Activated T-helper 1 cell treated with anti-CD3 and anti-CD28 coated beads, Interleukin-2, amount 50 U/mL, for 16 hours (primary cell): ENCODE measurements at places on chromosomes 7 and 10.

GRCh38 chr7:143280566-143280965 is 4.2 kb upstream of the TMEM139 start:
- DNase-seq = no peak

- no peak for DNase-seq
Observed at GRCh38 chr10:133444342-133445267, 9.1 kb upstream of the SCART1 start.

- no peak for DNase-seq
Observed at GRCh38 chr10:60099998-60100747, 193.8 kb upstream of the CCDC6 start.

- no peak for DNase-seq
Observed at GRCh38 chr10:99966306-99966705, 43.4 kb downstream of the DNMBP start.

DNA sequence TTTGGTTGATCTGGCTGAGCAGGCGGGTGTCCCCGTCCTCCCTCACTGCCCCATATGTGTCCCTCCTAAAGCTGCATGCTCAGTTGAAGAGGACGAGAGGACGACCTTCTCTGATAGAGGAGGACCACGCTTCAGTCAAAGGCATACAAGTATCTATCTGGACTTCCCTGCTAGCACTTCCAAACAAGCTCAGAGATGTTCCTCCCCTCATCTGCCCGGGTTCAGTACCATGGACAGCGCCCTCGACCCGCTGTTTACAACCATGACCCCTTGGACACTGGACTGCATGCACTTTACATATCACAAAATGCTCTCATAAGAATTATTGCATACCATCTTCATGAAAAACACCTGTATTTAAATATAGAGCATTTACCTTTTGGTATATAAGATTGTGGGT is 26.9 kb upstream of the TRIM56 start:
- DNase-seq = peak; percentile 5

DNA sequence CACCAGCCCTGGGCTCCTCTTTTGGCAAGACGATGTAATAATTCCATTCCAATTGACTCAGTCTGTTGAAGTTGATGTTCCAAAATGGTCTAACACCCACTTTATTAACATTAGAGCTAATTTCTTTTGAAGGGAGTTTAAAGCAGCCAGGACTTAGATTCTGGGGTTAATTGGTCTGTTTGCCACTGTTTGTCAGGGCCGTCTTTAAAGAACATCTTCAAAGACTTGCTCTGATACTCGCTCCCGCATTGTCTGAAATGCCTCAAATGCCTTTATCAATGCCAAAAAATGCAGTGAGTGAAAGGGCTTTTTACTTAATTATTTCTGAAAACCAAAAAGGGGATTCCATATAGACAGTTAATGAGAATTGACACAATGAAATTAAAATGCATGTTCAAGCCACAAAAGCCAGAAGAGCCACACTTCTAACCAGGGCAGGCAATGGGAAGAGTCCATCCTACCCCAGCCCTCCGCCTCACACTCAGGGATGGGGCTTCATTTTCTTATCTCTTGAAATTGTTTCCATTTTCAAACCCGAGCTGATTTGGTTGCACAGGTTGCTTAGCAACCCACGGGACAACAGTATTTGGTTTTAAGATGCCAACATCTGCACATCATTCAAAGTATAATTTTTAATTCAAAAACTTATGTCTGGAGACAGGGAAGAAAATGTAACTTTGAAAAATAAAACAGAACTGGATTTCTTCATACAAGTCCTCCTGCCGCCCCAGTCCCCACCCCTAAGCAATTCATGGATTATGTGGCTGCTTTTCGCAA is 163.0 kb downstream of the FGFR2 start:
- DNase-seq = no peak

DNA sequence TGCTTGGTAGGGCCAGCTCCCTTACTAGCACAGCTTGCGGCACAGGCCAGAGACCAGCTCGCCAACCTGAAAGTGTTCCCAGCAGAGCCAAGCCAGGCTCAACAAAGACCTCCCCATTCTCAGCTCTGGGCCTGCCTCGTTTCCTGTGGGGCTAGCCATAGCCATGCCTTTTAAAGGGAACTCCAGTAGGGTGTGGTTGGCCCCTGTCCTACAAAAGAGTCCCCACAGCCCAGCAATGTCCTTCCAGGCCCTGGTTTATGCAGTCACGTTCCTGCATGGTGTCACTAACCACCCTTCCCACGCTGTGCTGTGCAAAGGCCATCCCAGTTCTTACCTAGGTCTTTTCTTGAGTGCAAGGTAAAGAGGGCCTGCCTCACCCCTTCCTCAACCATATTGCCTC is 87.8 kb upstream of the LRRC4 start:
- DNase-seq = no peak

- no peak for DNase-seq
Observed at GRCh38 chr7:150740053-150740452, 2.8 kb downstream of the GIMAP5 start.

DNA sequence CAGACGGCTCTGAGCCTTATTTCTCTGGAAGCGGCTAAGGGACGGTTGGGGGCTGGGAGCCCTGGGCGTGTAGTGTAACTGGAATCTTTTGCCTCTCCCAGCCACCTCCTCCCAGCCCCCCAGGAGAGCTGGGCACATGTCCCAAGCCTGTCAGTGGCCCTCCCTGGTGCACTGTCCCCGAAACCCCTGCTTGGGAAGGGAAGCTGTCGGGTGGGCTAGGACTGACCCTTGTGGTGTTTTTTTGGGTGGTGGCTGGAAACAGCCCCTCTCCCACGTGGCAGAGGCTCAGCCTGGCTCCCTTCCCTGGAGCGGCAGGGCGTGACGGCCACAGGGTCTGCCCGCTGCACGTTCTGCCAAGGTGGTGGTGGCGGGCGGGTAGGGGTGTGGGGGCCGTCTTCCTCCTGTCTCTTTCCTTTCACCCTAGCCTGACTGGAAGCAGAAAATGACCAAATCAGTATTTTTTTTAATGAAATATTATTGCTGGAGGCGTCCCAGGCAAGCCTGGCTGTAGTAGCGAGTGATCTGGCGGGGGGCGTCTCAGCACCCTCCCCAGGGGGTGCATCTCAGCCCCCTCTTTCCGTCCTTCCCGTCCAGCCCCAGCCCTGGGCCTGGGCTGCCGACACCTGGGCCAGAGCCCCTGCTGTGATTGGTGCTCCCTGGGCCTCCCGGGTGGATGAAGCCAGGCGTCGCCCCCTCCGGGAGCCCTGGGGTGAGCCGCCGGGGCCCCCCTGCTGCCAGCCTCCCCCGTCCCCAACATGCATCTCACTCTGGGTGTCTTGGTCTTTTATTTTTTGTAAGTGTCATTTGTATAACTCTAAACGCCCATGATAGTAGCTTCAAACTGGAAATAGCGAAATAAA is 175.5 kb downstream of the RNF216 start:
- DNase-seq = no peak

DNA sequence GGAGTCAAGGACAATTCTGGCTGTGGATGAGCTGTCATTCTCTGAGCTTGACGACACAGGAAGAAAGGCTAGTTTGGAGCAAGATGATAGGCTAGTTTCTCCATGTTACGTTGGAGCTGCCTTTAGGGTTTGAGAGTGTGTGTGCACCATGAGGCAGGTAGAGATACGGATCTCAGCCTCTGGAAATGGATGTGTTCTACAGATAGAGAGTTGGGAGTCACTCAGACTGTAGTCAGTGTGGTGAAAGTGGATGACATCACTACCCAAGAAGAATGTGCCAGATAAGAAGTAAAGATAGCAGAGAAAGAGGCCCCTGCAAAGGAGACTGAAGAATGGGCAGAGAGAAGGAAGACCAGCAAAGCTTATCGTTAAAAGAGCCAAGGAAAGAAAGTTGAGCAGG is 42.4 kb downstream of the PNLIPRP3 start:
- no peak for DNase-seq

DNA sequence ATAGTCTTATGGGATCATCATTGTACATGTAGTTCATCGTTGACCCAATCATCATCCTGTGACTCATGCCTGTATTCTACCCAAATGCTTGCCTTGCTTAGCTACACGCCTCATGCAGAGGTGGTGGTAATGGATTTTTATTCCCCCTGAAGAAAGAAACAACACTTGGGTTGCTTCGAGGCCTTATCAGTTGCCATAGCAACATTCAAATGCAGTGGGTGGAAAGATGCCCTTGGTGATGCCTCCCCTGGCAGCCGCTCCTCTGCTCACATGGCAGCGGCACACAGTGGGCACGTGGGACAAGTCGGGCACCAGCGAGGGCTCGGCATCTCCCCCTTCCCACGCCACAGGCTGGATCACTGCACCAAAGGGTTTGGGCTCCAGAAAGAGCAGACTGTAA is 54.0 kb upstream of the NMT2 start:
- no peak for DNase-seq

DNA sequence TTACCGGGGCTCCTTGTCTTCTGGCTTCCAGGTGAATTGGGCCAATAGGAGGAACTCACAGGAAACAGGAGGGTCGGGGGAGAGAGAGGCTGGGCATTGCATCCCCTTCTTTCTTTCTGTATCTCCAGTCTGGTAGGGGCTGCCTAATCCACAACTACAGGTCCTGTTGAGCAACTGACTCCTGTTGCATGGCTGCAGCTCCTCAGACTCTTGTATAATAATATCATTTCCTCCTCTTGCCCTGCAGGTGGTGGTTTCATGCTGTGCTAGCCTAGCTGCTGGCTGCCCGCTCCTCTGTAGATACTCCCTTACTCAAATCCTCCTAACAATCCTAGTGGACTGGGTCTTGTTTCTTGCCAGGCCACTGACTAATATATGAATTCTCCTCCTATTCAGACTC is 276.5 kb upstream of the SMIM30 start:
- no peak for DNase-seq

DNA sequence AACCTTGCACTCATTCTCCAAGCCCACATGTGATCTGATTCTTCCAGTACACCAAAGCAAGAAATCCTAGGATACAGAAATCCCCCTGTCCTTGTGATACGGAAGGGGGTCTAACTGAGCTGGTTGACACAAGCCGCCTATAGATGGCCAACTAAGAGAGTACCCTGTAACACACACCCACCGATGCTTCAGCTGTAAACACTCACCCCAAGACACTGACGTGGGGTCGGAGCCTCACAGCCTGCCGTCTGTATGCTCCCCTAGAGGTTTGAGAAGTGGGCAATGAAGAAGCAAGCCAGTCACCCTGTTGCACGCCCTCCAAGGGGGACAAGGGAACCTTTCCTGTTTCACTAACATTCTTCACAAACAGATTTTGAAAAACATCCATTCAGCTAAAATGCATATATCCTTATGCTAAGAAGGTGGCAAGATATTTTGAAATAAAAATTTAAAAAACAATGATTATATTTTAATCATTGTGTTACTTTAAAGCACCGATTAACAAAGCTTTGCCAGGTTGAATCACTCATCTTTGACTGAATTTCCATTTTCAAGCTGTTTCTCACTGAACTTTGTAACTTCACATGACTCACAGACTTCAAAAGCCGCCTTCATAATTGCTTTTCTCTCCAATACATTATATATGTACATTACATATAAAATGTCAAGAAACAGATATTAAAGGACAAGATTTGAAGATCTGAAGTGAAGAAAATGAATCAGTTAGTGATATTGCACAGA is 329.3 kb downstream of the ARL4A start:
- no peak for DNase-seq

- DNase-seq = no peak
Observed at GRCh38 chr10:50417486-50417885, 166.2 kb upstream of the ASAH2 start.

- no peak for DNase-seq
Observed at GRCh38 chr10:25758041-25758457, 176.0 kb upstream of the MYO3A start.

DNA sequence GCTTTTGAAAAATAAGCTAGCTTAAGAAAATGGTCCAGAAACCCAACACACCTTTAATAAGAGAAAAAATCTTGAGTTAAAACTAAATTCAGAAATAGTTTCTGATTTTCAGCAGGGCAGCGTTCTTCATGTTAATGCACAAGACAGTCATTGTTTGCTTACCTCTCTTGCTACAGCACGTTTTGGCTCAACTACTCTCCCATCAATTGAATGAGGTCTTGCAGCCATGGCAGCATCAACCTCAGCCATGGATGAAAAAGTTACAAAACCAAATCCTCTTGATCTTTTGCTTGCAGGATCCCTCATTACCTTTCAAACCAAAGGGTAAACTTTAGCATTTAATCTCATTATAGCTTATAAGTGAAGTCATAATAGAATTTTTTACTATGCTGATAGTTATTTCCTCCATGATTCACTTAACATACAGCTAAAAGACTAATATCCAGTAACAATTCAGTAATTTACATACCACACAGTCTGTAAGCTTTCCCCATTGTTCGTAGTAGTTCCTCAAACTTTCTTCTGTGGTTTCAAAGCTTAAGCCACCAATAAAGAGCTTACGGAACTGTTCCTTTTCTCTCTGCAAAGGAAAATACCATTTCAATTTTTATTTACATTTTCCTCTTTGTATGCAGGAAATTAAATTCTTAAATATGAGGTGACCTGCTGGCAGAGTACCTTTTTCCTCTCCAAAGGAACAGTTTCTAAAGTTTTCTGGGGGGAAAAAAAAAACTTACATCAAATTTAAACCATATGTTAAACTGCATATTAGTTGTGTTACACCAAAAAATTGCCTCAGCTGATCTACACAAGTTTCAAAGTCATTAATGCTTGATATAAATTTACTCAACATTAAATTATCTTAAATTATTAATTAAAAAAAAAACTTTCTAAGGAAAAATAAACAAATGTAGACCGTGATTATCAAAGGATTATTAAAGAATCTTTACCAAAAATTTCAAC is 3.1 kb downstream of the HNRNPA2B1 start:
- DNase-seq = no peak

- DNase-seq = no peak
Observed at GRCh38 chr7:94451187-94451586, 56.5 kb downstream of the COL1A2 start.

- no peak for DNase-seq
Observed at GRCh38 chr10:122426829-122427228, 27.6 kb upstream of the ARMS2 start.

GRCh38 chr7:91554883-91555282 is 290.6 kb downstream of the FZD1 start:
- no peak for DNase-seq

DNA sequence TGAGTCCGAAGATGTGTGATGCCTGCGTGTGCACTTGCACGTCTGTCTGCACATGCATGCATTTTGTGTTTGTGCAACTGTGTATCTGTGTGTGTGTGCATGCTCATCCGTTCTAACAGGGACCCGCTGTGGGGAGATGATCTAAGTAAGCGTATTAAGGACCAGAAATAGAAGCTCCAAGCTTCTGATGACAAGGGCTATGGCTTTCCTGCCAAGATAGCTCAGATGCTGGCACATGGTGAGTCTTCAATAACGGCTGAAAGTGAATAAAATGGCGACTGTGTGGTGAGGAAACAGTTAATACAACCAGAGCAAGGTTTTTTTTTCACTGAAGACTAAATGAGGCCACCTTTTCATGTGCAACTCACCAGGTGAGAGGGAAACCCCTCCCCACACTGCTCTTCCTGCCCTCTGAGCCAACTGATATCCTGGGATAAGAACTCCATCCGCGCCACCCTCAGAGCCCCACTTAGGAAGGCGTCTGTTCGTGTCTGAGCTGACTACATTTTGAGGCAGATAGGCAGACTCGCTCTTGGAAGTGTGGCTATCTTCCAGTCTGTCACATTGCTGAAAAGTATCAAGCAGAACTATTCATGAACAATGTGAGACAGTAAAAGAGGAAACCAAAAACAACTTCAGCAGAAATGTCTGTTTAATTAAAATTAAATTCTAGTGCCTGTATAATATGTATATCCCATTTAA is 47.4 kb upstream of the TCERG1L start:
- DNase-seq = no peak

- DNase-seq = no peak
Observed at GRCh38 chr10:28840971-28841370, 163.7 kb downstream of the BAMBI start.

GRCh38 chr10:82618007-82618406 is 743.0 kb downstream of the NRG3 start:
- DNase-seq = no peak

GRCh38 chr7:64884085-64884912 is 18.8 kb upstream of the ZNF273 start:
- DNase-seq = no peak
